ENCODE measurements at places on chromosomes 16 and 17. TPM values are rescaled to one million over a fixed set of nuclear protein-coding genes. Genes with fewer than 3 reads are reported as not detected.

DNA sequence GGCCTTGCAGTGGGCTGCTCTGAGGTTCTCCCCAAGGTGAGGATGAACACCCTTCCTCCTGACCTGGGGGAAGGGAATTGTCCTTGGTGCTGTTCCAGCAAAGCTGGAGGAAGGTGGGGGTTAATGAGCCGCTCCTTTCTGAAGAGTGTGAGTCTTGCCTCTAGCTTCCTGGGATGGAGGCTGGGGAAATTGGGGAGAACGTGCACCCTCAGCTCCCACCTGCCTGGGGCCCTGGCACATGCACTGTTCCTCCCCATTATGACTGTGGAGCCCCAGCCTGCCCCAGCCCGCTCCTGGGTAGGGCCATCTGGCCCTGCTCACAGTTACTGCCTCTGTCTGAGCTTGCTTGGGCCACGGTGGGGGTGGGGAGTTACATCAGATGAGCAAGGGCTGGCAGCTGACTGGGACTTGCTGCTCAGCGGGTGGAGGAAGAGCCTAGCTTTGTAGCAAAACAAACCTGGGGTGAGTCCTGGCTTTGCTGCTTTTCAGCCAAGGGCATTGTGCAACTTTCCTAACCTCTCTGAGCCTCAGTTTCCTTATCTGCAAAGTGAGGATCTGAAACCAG, 11.1 kb downstream of the TNS4 start:
- no peak for DNase-seq

DNA sequence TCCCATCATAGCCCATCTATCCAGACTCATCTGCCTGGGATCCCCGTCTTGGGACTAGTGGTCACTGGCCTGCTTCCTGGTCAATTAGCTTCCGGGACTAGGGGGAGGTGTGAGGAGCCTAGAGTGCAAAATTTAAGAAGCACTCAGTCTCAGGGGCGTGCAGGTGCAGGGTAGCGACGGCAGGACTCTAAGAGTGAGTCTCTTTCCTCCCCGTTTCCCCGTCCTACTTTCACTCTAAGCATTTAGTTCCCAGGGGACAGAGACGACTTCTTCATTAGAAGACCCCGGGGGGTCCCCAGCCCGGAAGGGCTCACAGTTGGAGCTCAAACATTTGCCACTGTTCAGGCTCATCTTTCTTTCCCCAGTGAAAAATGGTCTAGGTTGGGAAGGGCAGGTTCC, 677 bp upstream of the ZNHIT3 start:
- DNase-seq, result no peak

DNA sequence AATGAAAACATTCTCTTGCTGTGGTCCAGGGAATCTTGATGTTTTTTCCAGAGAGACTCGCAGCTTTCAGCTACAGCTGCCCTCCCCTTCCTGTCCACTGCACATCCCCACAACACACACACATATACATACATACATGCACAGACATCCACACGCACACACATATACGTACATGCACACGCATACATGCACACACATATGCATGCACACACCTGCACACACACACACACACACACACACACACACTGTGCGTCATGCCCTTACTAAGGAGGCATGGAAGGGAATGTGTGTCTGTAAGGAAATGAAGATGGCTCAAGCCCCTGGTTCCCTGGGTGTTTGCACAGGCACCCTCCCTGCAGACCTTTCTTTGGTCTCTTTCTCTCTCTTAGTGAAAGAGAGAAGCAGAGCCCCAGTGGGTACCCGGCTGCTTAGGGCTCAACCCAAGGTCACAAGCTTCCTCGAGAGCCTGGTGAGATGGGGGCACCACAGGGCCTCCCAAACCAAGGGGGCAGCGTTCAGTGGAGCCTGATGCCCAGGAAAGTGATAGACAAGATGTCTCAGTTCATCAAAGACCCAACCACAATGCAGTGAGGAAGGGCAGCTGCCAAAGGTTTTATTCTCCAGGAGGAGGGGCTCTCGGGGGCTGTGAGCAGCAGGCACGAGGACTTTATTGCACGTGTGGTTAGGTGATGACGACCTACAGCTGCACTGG, 33.3 kb downstream of the TNFRSF13B start:
- DNase-seq, result no peak

Gene ZG16
- 0.06 TPM for polyA plus RNA-seq

Gene SEPTIN12
- not detected for polyA plus RNA-seq

Gene CCL3
- 4.2 TPM for polyA plus RNA-seq

Gene HSD17B2
- 9.2 TPM for polyA plus RNA-seq

Gene OTOP2
- polyA plus RNA-seq, result not detected

Gene MARVELD3
- polyA plus RNA-seq, result 13.9 TPM

Gene PIK3R5
- 0.51 TPM for polyA plus RNA-seq
